Stimulated activated CD8-positive, alpha-beta memory T cell treated with anti-CD3 and anti-CD28 coated beads, Interleukin-15, amount 100 ng/mL, for 4 hours (primary cell): ENCODE measurements at places on chromosomes 2 and 18.
A peak's percentile ranks its signal among the peaks of the same experiment; 100 is the strongest.

GRCh38 chr2:233857511-233858141 is 3.3 kb upstream of the HJURP start:
- DNase-seq: peak; percentile 13

DNA sequence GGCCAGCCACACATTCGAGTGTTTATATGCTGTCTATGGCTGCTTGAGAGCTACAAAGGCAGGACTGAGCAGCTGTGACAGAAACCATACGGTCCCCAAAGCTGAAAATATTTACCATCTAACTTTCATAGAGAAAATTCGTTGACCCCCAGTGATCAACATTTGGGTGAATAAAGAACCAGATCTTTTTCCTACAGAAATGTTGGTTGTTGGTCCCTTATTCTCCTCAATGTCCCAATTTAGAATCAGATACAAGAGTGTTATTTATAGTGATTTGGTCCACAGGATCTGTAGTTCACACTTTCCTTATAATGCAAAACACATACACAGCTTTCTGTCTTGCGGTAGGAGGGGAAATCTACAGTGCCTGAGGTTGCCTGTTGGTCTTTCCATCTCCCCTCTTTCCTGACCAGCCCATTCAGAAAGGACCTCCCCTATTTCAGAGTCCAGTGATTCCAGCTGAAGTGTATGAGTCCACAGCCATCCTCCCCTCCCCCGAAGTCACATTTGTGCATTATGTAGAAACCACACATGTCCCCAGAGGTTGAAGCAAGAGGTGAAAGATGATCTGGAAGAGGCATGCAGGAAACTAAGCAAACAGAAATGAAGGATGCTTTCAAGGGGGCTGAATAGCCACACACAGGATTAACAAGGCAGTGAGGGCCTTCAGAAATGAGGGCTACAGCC is 61.9 kb downstream of the SPRED2 start:
- no peak for DNase-seq

DNA sequence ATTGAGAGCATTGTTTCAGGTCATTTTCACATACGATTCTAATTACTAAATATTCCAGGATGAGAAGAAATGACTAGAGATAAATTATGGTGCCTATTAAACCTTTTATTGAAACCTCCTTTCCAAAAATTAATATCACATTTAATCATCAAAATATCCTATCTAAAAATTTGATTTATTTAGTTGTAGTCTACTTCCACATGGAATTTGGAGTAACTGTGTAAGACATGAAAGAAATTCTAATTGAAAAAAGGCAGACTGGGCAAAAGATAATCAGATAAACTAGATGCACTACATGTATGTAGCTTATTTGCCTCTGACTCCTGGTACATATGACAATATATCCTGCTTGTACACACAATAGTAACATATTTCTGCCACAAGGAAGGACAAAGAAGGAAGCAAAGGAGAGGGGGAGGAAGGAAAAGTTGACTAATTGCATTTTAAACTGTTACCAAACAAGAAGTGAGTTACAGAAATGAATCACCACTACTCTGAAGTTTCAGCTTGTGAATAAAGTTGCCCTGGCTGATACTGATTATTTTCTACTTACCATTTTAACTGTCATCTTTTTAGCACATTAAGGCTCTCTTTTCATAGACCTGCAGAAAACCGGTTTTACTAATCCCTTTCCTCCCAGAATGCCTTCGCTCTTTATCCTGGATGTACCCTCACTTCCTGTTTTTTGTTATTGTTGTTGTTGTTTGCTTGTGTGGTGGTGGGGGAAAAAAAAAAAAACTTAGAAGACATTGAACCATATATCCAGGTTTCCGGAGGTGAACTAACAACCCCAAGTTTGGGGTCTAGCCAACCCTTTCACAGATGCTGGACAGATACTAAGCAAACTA is 28.4 kb downstream of the NRXN1 start:
- DNase-seq: no peak

DNA sequence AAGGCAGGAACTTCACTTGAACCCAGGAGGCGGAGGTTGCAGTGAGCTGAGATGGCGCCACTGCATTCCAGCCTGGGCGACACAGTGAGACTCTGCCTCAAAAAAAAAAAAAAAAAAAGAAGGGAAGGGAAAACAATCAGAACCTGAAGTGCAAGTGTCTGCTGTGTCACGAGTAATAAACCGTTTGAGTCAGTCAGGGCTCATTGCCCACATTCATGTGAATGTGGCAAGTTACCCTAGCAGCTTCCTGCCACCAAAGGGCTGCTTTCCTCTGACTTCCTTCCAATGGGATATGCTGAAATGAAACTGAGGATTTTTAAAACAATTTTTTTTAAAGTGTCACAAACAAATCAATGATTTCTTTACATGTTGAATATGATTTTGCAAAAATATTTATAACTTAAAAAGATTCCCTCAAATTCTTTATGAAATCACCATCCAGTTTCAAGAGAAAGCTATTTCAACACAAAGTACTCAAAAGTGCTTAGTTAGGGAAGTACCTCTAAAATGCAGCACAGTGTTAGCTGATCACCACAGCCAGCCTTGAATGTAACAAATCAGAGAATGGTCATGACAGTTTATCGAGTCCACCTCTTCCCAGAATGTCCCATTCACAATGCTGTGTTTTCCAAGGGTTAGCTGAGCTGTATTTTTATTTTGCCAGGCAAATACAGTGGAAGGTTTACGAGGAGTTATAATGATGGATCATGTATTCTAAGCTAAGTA is 36.4 kb downstream of the WDSUB1 start:
- DNase-seq: no peak

DNA sequence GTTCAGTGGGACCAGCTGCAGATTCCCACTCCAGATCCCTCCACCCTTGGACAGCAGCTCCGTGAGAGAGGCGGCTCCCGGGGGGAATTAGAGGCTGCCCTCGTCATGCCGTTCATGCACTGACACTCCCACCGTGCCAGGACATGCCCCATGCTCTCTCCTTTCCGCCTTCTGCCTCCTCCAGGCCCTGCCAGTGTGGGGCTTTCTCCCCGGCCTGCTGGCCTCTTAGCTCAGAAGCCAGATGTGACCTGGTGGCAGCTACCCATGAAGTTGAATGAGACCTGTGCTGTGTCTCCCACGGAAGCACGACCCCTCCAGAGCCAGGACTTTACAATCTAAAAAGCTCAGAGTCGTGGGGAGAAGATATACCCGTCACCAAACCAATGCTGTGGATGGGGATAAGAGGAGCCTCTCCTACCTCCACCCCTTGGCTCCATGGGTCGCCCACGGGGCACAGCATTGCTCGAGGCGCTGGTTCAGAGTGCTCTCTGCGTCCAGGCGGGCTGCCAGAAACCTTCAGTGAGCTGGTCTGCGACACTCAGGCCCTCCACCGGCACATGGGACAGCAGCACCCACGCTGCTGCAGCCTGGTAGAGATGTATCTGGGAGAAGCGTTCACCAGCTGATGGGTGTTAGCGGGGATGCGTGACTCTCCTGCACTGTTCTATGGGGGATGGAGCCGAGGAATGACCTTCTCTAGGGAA is 111.0 kb upstream of the GPC1 start:
- no peak for DNase-seq
